ENCODE measurements at places on chromosomes 7 and 10.

DNA sequence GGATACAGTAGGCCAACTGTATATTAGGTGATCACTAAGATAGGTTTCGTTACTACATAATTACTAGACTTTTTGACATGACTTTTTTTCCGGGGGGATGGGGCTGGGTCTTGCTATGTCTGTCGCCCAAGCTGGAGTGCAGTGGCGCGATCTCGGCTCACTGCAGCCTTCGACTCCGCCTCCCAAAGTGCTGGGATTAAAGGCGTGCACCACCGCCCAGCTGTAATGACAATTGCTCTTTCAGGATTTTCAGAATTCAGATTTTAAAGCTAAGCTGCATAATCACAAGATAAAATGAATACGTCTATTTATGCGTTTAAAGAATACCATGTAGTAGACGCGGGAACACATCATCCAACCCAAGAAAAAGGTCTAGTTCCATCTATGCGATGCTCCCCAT, 982 bp downstream of the IDI1 start:
- no peak for DNase-seq

- DNase-seq = no peak
Observed at GRCh38 chr7:106190589-106191330, 78.6 kb upstream of the SYPL1 start.

- DNase-seq = no peak
Observed at GRCh38 chr7:46363688-46364087, 442.6 kb upstream of the IGFBP3 start.

DNA sequence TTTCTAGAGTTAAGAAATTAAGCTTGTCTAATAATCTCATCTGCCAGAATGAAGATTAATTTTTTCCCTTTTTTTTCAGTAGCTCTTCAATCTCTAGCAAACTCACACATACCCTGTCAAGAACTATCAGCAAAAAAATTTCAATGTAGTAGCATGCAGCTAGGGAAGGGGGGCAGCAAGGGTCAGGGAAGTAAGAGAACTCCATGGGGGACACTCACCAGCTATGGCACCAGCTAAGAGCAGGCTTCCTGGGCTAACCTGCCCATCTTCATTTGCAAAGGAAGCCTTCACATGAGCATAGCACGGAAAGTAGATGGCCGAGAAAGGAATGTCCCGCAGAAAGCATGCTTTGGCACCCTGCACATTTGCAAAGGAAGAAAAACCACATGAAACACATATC, 190.4 kb downstream of the SLC25A13 start:
- no peak for DNase-seq

- DNase-seq = no peak
Observed at GRCh38 chr7:110521357-110521911, 569.5 kb upstream of the LRRN3 start.

- DNase-seq = no peak
Observed at GRCh38 chr10:17141504-17142229, 12.1 kb upstream of the CUBN start.

DNA sequence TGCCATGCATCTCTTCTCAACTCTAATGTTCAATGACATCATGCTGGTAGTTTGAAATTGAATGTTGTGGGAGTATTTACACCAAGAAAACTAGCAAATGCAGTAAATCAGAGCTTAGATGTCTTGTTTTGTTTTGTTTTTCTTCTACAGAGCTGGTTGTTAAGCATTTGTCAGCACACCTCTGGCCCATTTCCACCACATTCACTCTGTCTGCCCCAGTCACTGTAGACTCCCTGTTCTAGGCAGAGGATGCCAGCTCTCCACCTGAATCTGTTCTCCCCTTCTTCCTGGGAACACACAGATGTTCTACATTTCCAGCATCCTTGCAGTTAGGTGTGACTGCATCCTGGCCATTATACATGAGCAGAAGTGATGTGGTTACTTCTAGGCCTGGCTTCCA, 4.1 kb upstream of the ARHGAP22 start:
- no peak for DNase-seq

- peak; percentile 38 for DNase-seq
Observed at GRCh38 chr7:159026271-159027055, 118.2 kb downstream of the VIPR2 start.

GRCh38 chr10:15588635-15589508, 130.8 kb downstream of the ITGA8 start:
- DNase-seq = no peak

DNA sequence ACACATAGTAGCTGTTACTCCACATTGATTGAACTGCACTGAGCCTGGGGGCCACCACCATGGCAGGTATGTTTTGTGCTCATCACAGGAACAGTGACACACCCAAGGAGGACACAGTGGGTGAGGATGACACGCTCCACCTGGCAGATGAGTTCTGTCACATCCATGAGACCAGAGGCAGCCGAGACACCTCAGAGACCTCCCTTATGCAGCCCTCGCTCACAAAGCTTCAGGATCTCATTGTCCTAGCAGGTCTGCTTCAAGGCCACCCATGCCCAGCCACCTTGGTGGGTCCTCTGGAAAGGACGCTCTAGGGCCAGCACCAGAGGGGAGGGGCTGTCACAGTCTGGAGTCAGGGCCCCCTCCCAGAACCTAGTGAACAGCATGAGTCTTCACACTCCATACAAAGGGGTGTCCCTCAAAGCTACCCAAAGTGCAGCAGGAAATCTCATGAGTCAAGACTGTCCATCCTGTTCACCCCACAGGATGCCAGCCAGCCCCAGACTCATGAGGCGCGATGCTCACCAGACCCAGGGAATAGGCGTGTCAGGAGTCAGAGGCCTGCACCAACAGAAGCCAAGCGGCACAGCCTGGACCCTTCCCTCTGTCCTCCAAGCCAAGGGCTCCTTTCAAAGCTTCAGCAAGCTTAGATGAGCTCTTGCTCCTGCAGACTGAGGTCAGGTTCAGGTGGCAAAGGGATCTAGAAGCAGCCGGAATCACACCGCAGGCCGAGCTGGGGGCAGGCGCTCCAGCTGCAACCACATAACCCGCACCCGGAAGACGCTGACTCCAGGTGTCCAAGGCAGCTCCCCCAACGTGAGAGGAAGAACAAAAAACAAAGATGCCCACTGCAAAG, 9.6 kb downstream of the FAM53B start:
- no peak for DNase-seq

GRCh38 chr10:111275091-111275490, 198.3 kb downstream of the ADRA2A start:
- no peak for DNase-seq

DNA sequence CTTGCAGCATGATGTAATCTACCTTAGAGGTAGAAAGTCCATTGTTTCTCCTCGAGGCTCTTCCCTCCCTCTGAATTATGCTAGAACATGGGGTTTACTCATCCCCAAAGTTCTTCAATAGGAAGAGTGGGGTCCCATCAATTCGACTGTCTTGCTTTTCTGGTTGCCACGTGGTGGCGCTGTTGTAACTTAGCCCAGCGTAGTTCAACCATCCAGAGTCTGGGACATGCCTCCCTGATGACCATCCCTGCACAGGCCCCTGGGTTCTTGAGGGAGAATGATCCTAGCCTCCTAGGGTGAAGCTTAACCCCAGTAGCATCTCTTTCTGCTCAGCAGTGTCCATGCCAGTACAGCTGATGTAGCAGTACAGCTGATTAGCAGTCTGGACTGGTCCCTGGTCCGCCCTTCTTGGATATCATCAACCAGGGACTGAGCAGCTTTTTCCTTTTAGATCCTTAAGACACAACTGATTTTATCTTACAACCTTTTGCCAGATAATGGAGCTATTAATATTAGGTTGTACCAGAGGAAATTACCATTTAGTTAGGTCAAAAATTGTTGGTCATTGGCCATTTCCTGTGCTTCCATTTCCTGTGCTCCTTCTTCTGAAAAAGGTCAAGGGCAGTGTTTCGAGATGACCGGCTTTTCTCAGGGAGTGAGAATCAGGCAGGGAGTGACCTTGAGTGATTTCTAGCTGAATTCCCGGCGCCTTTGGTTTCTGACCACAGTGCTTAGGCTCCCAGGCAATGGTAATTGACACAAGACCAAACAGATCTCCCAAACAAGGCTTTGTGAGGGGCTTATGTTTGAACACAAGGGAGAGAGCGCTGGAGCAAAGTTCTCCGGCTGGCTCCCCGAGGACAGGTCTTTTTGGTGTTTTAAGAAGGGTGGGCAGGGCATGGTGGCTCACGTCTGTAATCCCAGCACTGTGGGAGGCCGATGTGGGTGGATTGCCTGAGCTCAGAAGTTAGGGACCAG, 65.4 kb downstream of the TACC2 start:
- DNase-seq = peak; percentile 36

GRCh38 chr7:94431176-94431575, 36.5 kb downstream of the COL1A2 start:
- no peak for DNase-seq

DNA sequence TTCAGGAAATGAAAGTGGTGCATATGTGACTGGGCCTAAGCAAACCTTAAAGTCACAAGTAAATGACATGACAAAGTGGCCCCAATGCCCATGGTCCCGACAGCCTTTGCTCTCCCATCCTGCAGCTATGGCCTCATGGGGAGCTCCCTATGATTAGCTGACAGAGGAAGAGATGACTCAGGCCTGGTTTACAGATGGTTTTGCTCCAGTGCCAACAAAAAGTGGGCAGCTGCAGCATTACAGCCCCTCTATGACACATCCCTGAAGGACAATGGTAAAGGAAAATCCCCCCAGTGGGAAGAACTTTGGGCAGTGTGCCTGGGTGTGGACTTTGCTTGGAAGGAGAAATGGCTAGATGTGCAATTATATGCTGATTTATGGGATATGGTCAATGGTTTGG, 105.1 kb upstream of the ADCY1 start:
- no peak for DNase-seq

DNA sequence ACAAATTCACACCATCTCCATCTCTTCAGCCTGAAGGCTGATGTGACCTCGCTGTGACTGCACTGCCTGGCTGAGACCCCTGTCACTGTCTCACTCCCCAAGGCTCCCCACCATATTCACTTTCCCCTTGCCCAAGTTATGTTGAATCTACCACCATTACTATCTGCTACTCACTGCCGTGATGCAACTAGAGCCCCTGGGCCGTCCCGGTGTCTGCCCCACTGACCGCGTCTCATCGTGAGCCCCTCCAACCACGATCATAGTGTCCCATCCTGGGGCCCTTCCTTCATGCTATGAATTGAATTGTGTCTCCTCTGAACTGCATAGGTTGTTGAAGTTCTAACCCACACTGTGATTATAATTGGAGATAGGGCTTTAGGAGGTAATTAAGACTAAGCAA, 71.9 kb upstream of the CHST15 start:
- no peak for DNase-seq

GRCh38 chr10:57262892-57263291, 901.8 kb upstream of the ZWINT start:
- DNase-seq = no peak

- no peak for DNase-seq
Observed at GRCh38 chr10:116848032-116848943, 1.0 kb upstream of the ENO4 start.

- DNase-seq = no peak
Observed at GRCh38 chr7:85150624-85151023, 36.2 kb downstream of the SEMA3D start.

GRCh38 chr7:141915565-141915964, 634 bp upstream of the OR9A4 start:
- DNase-seq = no peak

GRCh38 chr10:24952143-24952706, at the start of gene PRTFDC1:
PRTFDC1 (minus strand) TSS chr10:24952606; CDS start chr10:24952575, 31 bp downstream.
- DNase-seq = peak; percentile 56

GRCh38 chr10:122130474-122131110, 140.5 kb upstream of the BTBD16 start:
- no peak for DNase-seq

GRCh38 chr10:31000071-31000782, 31.4 kb downstream of the ZNF438 start:
- no peak for DNase-seq

GRCh38 chr10:75403939-75404814, 2.6 kb upstream of the ZNF503 start:
- peak; percentile 12 for DNase-seq

DNA sequence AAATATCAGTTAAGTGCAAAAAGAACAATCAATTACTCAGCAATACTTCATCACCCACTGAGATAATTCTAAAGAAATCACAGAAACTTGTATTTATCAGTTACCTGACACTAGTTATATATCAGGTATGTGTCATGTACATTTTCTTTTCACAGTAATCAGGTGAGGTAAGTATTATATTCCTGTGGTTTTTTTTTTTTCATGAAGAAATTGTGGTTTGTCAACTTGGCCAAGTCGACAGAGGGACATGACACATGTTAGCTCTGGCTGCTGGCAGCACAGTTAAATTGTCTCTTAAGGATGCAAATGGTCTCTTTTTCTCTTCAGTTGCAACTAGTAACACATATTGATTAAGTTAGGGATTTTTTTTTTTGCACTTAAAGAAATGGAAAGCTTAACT, 13.7 kb upstream of the GPR141 start:
- no peak for DNase-seq

GRCh38 chr10:30233186-30233959, 115.7 kb downstream of the MTPAP start:
- DNase-seq = no peak

DNA sequence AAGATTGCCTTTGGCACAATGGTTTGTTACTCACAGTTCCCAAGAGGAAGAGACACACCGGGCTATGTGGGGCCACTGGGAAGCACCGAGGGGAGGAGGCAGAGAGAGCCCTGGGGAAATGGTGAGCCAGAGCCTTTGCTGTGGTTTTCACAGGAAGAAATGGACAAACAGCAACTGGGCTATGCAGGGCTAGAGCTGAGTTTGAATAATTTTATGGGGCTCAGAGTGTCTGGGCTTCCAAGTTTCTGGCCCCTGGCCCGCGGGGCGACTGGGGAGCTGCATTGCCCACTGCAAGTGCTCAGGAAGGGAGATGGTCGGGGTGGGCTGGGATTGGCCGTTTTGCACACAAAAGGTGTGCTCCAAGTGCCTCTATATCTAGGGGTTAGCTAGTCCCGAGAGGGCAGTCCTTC, 92.6 kb downstream of the CHST15 start:
- no peak for DNase-seq

GRCh38 chr7:30918676-30919075, 7.0 kb downstream of the AQP1 start:
- no peak for DNase-seq

- DNase-seq = no peak
Observed at GRCh38 chr10:72782649-72783330, 90.8 kb downstream of the MCU start.

DNA sequence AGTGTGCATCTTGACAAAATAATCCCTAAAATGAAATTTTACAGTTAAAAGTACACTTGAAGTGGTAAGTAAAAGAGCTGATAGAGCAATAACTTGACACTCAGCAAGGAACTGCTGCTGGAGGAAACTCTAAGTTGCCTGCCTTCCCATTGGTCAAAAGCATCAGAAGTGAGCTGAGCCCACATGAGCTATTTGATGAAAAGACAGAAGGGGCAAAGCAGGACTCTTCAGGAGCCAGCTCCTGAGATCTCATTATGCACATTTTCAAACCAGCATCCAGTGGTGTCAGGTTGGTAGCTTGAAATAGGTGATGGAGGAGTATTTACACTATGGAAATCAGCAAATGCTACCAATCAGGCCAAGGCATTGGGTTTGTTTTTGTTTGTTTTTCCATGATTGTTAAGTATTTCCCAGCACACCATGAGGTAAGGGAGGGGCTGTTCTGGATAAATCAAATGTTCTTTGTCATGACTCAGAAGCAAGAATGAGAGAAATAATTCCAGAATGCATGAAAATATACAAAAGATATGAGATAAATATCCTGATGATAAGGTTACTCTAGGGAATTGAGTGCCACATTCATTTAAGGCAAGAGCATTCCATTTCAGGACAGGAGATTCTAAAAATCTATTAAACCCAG, 316.6 kb downstream of the SNX13 start:
- no peak for DNase-seq
